ENCODE measurements at places on chromosomes 6 and 20.
A peak's percentile ranks its signal among the peaks of the same experiment; 100 is the strongest.

DNA sequence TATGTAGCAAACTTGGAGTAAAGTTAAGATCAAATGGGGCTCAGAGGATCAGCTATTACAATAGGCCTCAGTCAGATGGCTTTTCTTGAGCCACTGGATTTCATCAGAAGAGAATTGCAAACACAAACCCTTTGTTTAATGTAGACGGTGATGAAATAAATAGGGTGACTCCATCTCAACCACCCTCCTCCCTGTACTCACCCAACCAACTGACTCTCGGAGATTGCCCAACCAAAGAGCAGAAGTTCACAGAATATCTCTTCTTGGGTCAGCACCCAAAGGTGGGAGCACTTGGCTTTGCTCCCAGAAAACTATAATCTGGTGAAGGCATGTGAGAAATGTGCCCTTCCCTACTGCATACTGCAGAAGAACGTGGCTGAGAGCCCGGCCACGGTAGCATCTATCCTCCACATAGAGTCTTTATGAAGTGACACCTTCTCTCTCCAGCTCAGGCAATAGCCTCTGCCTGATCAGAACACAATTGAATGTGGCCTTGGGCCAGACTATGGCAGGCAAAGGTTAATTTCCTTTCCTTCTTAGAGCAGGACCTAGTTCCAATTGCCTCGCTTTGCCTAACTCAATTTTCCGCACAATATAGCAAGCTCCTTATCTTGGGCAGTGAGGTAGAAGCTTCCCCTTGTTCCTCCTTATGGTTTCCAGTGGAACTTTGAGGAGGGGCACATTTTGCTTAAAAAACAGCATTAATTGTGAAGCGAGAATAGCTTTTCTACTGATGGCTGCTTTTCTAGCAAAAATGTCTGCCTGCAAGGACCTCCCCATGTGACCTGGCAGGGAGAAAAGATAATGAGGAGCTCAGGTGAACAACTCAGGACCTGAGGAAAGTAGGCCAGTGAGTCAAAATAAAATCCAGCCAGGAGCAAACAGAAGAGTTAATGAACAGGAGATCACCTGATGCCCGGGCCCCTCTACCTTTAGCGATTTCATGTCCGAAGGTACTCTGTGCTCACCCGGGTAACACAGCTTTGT, 79.4 kb downstream of the GFOD1 start:
- DNase-seq, result no peak

DNA sequence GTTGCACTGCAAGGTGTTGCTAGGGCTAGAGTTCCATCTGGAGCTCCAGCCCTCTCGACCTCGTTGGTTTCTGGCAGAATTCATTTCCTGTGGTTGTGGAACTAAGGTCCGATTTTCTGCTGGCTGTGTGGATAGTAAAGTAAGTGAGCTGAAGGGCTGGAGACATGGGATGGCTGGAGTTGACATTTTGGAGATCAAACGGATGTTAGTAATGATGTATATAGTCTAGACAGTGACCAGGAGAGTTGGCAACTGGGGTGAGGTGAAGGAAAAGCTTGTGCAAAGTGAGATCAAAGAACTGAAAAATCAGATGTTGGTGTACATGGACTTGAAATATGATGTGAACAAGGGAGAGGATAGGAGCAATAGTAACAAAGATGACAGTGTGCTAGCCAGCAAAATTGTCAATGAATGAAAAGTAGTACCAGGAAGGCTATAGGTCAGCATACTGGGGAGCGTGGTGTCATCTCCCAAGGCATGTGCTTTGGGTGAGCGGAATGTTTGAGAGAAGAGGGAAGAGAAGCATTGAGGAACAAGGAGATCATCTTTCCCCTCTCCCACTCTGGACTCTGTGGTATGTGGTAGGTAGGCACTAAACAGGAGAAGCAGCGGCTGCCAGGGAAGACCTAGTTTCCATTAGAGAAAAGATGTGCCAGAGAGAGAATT, 7.8 kb downstream of the QRSL1 start:
- no peak for DNase-seq

DNA sequence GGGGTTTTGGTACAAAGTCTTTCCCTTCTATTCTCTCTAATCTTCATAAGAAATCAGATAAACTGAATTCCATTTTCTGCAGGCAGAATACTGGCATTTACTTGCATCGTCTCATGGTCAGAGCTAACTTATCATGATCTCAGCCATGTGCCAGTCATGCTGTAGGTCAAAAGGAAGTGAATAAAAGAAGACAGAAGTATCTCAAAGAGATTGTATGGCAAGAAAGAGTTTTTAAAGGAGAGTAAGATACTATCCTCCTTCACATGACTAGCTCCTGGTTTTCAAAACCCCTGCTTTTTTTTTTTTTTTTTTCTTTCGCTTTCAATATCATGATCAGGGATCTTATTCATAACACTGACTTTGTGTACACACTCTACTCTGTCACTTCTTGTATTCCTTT, 398.3 kb downstream of the C6orf118 start:
- DNase-seq, result no peak

DNA sequence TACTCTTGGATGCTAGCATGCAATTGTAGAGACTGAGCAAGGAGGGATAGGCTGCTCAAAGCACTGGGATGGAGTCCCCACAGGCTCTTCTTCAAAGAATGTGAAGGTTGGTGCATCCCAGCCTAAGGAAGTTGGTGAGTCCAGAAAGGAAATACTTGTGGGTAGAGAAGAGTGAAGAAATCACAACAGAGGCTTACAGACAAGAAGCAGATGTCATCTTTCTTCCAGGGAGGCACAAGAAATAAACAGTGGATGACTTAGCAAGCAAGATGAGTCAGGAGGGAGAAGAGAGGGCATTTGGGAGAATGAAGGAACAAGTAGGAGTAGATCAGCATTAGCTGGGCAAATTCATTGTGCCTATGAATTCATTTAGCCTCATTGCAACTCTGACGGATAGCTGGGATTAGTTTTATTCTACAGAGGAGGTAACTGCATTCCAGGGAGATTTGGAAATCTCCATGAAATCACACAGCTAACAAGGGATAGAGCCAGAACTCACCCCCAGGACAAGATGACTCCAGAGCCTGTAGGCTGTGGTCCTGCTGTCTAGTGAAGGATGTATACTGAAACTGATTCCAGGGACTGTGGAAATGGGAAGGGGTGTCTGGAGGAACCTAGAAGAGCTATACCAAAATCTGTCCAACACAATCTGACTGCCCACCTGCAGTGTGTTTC, 125.8 kb upstream of the SPTLC3 start:
- DNase-seq, result no peak

DNA sequence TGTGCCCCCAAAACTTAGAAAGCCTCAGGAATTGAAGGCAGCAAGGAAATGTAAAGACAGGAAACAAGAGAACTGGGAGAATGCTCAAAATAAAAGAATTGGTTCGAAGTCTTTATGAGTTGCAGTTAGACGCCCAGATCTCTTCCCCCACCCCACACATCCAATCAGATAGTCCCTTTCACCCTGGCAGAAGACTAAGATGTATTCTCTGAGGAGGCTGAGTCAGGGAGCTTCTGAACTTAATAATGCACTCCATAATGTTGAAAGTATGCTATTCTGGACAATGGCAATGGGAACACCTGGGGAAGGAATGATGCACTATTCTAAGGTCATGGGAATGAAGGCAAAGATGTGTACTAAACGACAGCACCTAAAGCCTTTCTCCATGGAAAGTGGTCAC, 173.6 kb downstream of the MTFR2 start:
- no peak for DNase-seq

GRCh38 chr6:52707963-52708680, 37.2 kb downstream of the TMEM14A start:
- no peak for DNase-seq

DNA sequence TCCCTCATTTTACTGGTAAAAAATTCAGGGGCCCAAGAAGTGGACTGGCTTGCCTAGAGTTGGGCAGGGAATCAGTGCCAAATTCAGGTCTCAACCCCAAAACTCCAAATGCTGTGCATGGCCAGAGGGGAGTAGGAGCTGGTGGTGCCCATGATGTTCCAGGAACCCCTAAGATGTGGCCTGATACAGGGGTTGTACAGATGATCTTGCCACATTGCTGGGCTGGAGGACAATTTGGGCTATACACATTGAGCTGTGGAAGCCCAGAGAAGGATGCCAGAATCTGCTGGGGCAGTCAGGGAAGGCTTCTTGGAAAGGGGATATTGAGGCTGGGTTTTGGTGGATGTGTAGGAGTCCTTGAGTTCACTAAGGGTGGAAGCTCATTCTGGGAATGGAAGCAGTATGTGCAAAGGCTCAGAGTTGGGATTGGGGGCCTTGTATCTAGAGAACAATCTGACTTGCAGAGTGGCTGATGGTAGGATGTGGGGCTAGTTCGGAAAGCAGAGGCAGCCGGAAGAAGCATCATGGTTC, 38.0 kb upstream of the APCDD1L start:
- DNase-seq, result no peak

DNA sequence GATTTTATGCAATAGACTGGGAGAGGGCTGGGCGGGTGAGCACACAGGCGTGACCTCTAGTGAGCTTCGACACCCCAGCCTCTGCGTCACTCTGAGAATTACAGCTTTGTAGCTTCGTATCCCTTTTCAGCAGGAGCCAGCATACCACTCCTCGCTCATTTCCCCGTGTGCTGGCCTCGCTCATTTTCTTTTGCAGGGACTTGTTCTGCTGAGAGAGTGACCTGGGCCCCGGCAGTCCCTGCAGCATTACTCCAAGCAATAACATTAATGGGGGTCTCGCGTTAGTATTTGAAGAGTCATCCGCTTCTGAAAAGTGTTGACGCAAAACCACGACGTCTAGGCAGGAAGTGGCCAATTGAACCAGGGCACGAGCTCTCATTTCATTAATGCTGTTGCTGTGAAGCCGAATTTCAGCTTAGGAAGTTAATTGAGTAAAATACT, 193.7 kb downstream of the QKI start:
- no peak for DNase-seq

DNA sequence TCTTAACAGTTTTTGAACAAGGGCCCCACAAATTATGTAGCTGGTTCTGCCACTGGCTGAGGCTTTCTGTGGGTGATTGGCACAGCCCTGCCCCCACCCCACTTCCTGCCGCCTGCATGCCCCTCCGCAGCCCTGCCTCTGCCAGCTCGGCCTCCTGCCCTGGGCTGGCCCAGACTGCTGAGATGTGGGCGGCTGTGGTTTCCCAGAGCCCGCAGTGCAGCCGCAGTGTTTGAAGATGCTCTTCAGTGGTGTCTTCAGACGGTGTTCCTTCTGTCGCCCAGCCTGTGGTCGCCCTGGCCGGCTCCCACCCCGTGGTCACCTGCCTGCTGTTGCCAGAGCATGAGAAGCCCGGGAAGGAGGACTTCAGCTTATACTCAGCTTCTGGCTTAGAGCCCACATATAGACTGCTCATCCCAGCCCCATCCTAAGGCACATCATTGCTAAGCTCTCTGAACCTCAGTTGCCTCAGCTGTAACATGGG, 154.3 kb downstream of the VEGFA start:
- DNase-seq, result peak; percentile 35

GRCh38 chr6:52124126-52125121, 37.0 kb upstream of the PKHD1 start:
- no peak for DNase-seq

GRCh38 chr20:36439040-36439730, 102.1 kb upstream of the MYL9 start:
- peak; percentile 58 for DNase-seq

DNA sequence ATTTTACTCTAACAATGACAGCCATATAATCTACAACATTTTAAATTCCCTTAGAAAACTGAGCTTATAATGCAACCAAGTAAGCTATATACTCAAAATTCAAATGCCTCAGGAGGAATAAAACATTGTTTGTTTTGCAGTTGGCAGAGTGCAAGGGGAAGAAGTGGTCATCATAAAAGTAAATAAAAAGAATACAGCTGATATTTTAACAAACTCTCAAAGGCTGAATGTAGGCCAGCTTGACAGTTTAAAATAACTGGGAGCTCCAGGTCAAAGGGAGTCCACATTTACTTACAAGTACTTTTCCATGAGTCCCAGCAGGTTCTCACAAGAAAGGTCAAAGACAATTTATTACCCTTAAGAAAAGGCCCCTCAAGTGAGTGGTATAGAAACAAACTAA, 589.8 kb downstream of the BCKDHB start:
- no peak for DNase-seq

DNA sequence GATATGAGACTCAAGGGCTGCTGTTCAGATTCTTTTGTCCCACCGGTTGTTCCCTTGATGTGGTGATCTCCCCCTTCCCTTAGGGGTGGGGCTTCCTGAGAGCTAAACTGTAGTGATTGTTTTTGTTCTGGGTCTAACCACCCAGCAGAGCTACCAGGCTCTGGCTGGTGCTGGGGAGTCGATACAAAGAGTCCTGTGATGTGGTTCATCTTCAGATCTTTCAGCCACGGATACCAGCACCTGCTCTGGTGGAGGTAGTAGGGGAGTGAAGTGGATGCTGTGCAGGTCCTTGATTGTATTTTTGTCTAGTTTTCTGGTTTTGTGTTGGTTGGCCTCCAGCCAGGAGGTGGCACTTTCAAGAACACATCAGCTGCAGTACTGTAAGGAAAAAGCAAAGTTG, 801.6 kb downstream of the EPHA7 start:
- DNase-seq, result no peak

- no peak for DNase-seq
These were observed 68.8 kb downstream of the GJA1 start for GRCh38 chr6:121504227-121504626.

DNA sequence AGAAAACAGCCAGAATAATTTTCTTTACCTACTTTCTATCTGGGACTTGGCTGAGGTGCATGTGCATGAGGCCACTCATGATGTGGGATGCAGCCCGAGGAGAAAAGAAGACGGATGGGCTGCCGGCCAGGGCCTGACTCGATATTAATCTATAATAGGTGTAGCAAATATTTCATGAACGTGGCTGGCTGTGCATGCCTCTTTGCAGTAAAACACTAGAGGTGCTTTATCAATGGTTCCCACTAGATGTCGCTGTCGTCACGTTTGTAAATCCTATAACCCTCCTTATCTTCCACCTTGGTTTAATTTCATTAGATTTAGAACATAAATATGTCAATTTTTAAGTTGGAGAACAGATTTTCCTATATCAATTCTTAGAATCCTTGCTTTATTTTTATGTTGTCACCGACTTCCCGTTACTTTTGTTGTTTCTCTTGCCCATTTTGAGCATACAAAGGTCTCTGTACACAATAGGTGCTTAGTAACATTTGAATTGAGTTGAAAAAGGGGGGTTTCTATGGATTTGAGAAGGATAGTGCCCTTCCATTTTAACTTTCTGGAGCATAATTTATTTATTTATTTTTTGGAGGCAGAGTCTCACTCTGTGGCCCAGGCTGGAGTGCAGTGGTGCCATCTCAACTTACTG, 19.6 kb upstream of the FERMT1 start:
- peak; percentile 42 for DNase-seq

Measured in naive thymus-derived CD8-positive, alpha-beta T cell (primary cell).